Ovary (tissue), 10 donors: ENCODE measurements at places on chromosomes 5 and 9. TPM values are rescaled to one million over a fixed set of nuclear protein-coding genes. Genes with fewer than 3 reads are reported as not detected.

MEGF10 gene
- polyA plus RNA-seq, result 0.10 TPM

OR1L8 gene
- polyA plus RNA-seq, result 0.28 TPM

TMEM232 gene
- 2.4 TPM for polyA plus RNA-seq

SPINK1 gene
- polyA plus RNA-seq, result not detected

GLDC gene
- 0.53 TPM for polyA plus RNA-seq

CCNO gene
- polyA plus RNA-seq, result 1.1 TPM

AMACR gene
- polyA plus RNA-seq, result 7.3 TPM

- no peaks in the 10 kb centered on the region for H3K4me1 ChIP-seq
- DNase-seq, result peak; percentile 68
- no peaks in the 10 kb centered on the region for H3K27me3 ChIP-seq
- H3K36me3 ChIP-seq, result no peaks in the 10 kb centered on the region
Measured at GRCh38 chr5:170603578-170604565, 100.1 kb downstream of the KCNIP1 start.

DNA sequence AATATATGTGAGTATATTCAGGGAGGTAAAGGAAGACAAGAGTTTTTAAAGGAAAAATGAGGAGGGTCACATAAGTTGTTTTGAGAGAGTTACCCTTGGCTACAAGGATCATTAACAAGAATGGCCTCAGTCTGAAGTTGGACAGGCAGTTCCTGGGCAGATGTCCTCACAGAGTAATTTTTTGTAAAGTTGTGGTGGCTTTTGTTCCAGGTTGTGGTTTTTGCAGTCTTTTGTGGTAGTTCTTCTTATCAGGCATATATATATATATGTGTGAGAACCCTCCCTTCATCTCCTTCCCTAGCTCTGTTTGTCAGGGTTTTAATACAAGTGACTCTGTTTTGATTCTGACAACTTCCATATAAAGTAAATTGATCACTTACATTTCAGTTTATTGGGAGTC, 60.0 kb downstream of the CSNK1G3 start:
- H3K27ac ChIP-seq, result no peak overlapping the region
- H3K27me3 ChIP-seq, result no peaks in the 10 kb centered on the region
- H3K36me3 ChIP-seq, result no peaks in the 10 kb centered on the region
- H3K4me3 ChIP-seq, result no peak overlapping the region
- no peak for DNase-seq
- H3K4me1 ChIP-seq, result no peaks in the 10 kb centered on the region

DNA sequence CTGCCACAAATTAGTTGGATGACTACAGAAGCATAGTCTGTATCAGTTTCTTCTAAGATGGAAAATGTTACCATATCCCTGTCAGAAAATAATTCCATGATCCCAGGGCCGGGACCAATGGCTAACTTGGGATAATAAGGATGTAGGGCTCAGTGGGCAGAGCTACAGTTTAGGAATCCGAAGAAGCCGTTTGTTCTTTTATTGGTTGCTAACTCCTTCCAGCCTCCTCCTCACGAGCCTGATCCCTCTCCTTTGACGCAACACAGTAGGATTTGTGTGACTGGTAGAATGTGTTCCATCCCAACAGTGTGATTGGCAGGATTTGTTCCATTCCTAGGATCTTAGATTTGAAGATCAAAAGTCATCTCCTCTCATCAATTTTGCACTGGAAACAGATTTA, 496.9 kb downstream of the AGTPBP1 start:
- H3K27ac ChIP-seq, result no peak overlapping the region
- no peak for DNase-seq
- H3K36me3 ChIP-seq, result no peaks in the 10 kb centered on the region

GRCh38 chr5:180521101-180521500, 26.9 kb downstream of the CNOT6 start:
- no peak for DNase-seq
- no peak overlapping the region for H3K27ac ChIP-seq
- no peaks in the 10 kb centered on the region for H3K36me3 ChIP-seq
- no peak overlapping the region for H3K4me3 ChIP-seq

- no peaks in the 10 kb centered on the region for H3K36me3 ChIP-seq
- H3K4me3 ChIP-seq, result no peak overlapping the region
- no peak for DNase-seq
- H3K27ac ChIP-seq, result no peak overlapping the region
- no peaks in the 10 kb centered on the region for H3K27me3 ChIP-seq
Measured at GRCh38 chr5:159469496-159470372, 139.4 kb upstream of the IL12B start.

DNA sequence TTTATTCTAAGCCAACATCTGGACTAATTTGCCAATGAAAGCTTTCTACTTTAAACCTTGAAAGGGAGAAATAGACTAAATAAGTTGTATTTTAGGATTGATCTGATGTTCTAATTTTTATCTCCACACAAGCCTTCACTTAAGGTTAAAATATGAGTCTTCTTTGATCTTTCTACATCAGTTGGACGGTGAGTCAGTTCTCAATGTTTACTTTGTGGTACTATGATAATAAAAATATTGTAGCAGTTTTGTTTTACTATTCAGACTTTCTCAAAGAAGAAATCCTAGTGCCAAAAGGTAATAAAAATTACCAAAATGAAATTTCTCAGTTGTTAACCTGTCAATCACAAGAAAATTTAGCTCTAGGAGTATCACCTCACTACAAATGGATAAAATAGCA, 203.5 kb upstream of the RGMB start:
- no peak overlapping the region for H3K27ac ChIP-seq
- H3K27me3 ChIP-seq, result no peaks in the 10 kb centered on the region
- no peak overlapping the region for H3K4me3 ChIP-seq
- no peak for DNase-seq

- H3K36me3 ChIP-seq, result no peaks in the 10 kb centered on the region
- H3K27ac ChIP-seq, result no peak overlapping the region
- peaks cover 2% of the 10 kb centered on the region for H3K4me1 ChIP-seq
Measured at GRCh38 chr5:80097451-80097850, 62.3 kb downstream of the THBS4 start.

- no peak overlapping the region for H3K27ac ChIP-seq
- H3K36me3 ChIP-seq, result no peaks in the 10 kb centered on the region
- DNase-seq, result no peak
- no peaks in the 10 kb centered on the region for H3K27me3 ChIP-seq
- no peak overlapping the region for H3K4me3 ChIP-seq
Measured at GRCh38 chr5:59299006-59299405, 594.5 kb downstream of the PDE4D start.

DNA sequence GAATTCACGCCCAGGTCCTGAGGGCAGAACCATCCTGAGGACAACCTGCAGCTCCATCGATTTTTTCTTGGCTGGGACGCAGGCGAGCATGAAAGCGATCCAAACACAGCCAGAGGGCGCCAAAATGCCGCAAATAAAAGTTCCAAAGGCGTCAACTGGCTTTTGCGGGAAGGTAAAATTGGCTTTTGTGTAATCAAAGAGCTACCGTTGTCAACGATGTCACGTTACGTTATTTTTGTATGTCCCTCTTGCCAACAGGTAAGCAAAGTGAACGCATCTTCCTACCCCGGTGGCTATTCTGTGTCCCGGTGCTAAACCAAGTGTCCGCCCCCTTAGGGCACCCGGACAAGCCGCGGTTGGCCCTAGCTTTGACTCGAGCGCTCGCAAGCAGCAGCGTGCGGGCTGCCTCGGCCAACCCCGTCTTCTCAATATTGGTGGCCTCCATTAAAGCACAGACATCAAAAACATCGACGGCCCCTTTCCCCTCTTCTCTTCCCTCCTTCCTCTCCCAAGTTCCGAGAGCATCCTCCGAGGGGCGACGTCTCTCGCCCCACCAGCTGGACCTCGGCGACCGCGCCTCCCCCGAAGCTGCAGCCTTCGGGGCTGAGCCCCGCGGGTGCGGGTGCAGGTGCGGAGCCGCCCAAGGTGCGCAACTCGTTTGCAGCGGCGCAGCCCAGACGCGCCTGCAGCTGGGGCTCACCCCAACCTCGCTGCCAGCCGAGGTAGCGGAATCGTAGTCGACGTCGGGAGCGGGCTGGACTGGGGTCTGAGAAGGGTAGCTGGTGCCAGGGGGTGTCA, 1.1 kb upstream of the BASP1 start:
- DNase-seq, result peak; percentile 79
- H3K36me3 ChIP-seq, result no peaks in the 10 kb centered on the region
- no peaks in the 10 kb centered on the region for H3K27me3 ChIP-seq
- peak overlapping the region; percentile 42 for H3K27ac ChIP-seq

- DNase-seq, result no peak
- H3K4me3 ChIP-seq, result no peak overlapping the region
- H3K27ac ChIP-seq, result no peak overlapping the region
Measured at GRCh38 chr9:89097219-89097618, 81.4 kb downstream of the SHC3 start.

DNA sequence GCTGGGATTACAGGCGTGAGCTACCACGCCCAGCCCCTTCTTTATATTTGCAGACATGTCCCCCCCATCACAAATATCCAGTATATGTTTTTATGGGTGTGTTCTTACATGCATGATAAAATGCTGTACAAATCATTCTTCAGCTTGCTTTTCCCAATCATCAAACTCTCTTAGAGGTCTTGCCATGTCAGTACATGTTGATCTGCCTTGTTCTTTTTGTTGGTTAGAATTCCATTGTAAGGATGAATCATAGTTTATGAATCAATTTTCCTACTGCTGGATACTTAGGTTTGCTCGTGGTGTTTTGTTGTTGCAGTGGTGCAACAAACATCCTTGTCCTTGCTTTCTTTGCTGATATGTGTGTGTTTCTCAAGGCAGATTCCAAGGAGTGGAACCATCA, 79.9 kb upstream of the NEURL1B start:
- H3K4me1 ChIP-seq, result peaks cover 24% of the 10 kb centered on the region
- H3K36me3 ChIP-seq, result no peaks in the 10 kb centered on the region
- no peaks in the 10 kb centered on the region for H3K27me3 ChIP-seq
- H3K4me3 ChIP-seq, result no peak overlapping the region
- no peak for DNase-seq
- H3K27ac ChIP-seq, result no peak overlapping the region

- no peak overlapping the region for H3K27ac ChIP-seq
- DNase-seq, result no peak
- H3K4me1 ChIP-seq, result no peaks in the 10 kb centered on the region
- H3K27me3 ChIP-seq, result no peaks in the 10 kb centered on the region
Measured at GRCh38 chr9:75491533-75491932, 398.9 kb upstream of the PCSK5 start.

DNA sequence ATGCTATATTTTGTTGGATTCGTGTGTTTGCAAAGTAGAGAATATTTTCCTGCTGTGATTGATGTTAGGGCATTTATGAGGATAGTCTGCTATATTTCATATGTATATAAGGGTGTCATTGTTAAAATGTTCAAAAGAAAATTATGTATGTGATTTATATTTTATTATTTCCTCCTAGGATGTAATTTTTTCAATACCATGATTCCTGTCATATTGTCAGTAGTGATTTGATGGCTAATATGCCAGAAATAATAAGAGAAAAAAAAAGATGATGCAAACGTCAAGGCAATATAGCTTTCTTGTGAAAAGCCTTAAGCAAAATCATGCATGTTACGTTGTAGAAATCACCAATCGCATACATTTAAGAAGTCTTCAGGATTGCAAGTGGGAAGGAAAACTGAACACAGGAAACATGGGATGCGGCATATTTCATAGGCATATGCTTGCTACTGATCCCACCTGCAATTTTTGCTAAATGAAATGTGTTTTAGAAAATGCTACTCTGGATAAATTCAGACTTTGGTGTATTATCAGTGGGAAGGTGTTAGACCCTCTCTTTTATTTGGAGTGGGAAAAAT, 224.5 kb downstream of the MAST4 start:
- H3K36me3 ChIP-seq, result no peaks in the 10 kb centered on the region
- DNase-seq, result no peak
- H3K27me3 ChIP-seq, result no peaks in the 10 kb centered on the region
- no peak overlapping the region for H3K4me3 ChIP-seq
- no peak overlapping the region for H3K27ac ChIP-seq

- no peak for DNase-seq
- no peaks in the 10 kb centered on the region for H3K4me1 ChIP-seq
Measured at GRCh38 chr5:100584069-100584468, 48.9 kb downstream of the FAM174A start.

DNA sequence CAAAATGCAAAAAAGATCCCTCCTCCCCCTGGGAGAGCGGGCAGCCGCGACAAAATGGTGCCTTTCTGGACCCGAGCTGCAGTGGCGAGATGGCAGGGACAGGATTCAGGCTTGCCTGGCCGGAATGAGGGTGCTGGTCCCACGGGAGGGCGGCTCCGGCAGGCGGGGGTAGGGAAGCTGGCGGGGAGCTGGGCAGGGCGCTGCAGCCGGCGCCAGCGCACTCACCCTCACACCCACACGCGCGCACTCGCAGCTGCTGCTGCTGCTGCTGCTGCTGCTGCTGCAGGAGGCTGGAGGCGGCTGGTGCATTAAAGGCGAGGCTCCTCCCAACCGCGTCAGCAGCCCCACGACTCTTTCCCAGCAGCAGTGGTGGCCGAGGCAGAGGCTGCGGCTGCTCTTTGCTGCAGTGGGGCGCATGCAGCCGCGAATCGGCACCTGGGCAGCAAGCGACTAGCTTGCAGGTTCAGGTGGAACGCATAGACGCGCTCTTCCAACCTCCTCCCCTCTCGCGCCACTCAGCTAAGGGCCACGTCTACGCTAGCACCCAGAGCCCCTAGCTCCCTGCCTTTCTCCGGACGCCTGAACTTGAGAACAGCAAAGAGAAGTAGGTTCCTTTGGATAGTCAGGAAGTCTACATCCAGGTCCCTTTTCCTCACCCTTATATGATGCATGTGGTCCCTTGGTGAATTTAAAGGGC, at the start of gene PPP2R2B:
TSS of gene PPP2R2B (minus strand) at position 282 of the 697 bp plus-strand sequence.
- no peaks in the 10 kb centered on the region for H3K36me3 ChIP-seq
- no peak within 1 kb of the TSS for H3K27ac ChIP-seq

DNA sequence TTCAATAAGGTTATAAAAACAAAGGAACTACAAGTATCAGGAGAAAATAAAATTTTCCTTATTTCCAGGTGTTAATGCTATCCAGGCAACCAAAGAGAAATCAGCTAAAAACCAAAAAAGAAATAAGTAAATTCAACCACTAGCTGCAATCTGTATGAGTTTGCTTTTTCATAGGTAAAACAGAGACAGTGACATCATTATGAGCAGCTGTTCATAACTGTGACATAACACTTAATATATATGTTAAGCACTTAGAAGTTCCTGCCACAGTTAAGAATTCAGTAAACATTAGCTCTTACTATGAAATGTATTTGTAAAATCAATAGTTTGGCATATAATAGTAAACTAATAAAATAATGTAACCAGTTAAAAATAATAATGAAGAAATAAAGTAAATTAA, 20.9 kb downstream of the P4HA2 start:
- H3K4me1 ChIP-seq, result no peaks in the 10 kb centered on the region
- no peak overlapping the region for H3K4me3 ChIP-seq
- no peaks in the 10 kb centered on the region for H3K27me3 ChIP-seq
- no peak overlapping the region for H3K27ac ChIP-seq
